ENCODE measurements at places on chromosomes 1 and 21.

DNA sequence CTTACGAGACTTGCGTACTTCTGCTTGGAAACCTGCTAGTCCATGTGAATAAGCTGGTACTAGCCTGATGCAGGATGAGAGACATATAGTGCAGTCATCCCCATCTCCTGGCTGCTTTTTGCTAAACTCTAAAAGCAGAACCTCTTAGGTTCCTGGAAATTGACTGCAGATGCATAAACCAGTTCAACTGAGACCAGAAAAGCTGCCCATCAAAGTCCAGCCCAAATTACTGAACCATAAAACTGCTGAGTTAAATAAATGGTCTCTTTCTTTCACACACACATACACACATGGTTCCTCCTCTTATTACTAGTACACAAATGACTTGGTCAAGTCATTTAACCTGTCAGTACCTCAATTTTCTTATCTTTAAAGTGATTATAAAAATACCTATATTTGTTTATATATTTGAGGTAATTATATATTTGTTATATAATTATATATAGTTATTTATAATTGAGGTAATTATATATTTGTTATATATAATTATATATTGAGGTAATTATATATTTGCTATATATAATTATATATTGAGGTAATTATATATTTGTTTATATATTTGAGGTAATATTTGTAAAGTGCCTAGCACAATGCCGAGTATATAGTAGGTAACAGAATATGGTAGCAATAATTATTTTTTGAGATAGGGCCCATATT, 25.2 kb upstream of the RABGAP1L start:
- no peak for DNase-seq

GRCh38 chr1:19169642-19170041, 40.4 kb downstream of the UBR4 start:
- no peak for DNase-seq

GRCh38 chr1:154983776-154984466, 777 bp downstream of the FLAD1 start:
- DNase-seq, result no peak

DNA sequence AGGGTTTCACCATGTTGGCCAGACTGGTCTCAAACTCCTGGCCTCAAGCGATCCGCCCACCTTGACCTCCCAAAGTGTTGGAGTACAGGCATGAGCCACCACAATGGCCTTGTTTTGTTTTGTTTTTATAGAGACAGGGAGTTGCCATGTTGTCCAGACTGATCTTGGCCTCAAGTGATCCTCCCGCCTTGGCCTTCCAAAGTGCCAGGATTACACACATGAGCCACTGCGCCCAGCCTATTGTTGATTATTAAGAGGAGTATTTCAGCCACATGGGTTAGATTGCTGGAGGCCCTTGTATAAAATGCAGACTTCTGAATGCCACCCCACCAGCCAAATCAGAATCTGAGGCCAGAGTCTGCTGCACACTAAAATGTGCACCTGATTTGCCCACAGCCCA, 57.2 kb upstream of the ANGPTL1 start:
- no peak for DNase-seq

DNA sequence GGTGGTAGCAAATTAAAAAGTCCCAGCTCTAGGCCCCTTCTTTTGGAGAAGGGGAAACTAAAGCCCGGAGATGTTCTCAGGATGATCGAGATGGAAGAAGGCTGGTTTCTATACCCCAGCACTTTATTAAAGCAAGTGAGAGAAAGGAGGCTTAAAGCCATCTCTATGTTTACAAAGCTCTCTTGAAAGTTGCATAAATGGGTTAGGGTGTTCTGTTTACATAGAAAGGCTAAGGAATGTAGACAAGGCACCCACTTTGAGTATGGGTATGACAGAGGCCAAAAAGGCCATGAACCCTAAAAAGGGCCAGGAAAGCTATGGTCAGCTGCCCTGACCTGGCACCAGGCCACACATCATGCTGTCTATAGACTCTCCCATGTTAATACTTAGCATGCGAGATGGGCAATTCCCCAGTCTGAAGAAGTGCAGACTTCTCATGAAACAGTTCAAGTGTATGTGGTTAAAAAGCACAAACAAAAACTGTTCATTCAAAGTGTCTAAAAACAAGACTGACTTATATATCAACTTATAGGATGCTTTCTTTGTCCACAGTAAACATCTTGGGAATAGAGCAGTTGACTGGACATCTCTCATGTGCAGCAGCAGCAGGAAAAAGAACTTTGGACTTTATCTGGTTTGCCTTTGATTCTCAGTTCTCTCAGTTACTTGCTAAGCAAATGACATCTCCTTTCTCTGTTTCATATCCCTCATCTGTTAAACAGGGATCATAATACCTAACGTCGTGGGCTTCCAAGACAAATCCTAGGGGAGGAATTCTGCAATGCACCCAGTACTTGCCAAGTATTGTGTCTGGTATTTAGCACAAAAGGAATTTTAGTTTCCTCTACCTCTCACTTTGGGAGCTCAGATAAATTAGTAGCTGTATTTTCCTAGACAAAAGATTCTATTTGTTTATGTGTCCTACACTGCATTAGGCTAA, 521.6 kb downstream of the PLPP3 start:
- no peak for DNase-seq

DNA sequence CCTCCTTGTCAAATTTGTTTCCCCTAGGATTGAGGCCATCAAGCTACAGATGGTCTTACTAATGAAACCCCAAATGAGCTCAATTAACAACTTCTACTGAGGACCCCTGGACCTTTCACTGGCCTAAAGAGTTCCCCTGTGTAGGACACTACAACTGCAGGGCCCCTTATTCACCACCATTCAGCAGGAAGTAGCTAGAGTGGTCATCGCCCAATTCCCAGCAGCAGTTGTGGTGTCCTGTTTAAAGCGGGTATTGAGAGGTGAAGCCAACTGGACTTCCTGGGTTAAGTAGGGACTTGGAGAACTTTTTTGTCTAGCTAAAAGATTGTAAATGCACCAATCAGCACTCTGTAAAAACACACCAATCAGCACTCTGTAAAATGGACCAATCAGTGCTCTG, 1466.9 kb downstream of the KCNT2 start:
- no peak for DNase-seq

DNA sequence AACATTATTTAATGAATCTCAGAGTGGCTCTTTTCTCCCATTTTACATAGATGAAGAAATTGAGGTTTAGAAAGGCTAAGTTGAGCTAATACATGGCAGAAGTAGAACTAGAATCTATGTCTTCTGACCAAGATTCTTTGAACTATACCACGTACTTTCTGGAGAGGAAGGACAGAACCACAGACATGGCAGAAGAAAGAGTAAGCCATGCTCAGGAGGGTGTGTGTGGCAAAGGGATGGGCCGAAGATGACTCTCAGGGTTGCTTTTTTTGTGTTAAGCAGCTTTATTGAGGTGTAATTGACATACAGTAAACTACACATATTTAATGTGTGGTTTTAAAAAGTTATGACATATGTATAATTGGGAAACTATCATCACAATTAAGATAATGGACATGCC, 69.5 kb downstream of the PEX14 start:
- DNase-seq, result no peak

- DNase-seq, result no peak
These were observed 11.6 kb downstream of the HHAT start for GRCh38 chr1:210340311-210340710.

DNA sequence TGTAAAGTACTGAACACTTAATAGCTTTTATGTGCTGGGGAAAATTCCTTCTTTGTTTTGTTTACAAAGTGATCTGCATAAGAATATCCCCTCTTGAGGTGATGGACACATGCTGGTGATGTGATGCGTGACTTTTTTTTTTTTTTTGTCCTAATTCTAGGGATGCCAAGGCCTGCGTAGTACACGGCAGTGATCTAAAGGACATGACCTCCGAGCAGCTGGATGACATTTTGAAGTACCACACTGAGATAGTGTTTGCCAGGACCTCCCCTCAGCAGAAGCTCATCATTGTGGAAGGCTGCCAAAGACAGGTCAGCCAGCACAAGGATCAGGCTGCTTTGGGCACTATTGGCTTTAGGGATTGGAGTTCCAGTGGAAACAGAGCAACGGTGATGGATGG, 24.7 kb downstream of the ATP1A1 start:
- no peak for DNase-seq

DNA sequence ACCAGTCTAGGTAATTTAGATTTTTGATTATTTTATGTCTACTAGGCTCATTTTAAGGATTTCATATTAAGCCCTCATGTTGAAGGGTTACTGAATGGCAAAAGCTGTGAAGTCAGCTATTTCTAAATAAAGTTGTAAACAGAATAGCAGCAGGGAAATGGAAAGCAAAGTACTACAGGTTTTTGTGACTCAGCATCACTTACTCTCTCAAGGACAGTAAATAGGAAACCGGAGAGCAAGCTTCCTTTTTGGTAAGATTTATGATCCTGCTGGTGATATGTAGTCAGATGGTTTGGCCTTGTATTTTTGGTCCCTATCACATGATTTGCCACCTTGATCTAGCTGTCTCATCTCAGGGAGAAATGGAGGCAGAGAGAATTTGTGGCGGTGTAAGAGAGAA, 226.0 kb downstream of the RPS6KC1 start:
- no peak for DNase-seq

DNA sequence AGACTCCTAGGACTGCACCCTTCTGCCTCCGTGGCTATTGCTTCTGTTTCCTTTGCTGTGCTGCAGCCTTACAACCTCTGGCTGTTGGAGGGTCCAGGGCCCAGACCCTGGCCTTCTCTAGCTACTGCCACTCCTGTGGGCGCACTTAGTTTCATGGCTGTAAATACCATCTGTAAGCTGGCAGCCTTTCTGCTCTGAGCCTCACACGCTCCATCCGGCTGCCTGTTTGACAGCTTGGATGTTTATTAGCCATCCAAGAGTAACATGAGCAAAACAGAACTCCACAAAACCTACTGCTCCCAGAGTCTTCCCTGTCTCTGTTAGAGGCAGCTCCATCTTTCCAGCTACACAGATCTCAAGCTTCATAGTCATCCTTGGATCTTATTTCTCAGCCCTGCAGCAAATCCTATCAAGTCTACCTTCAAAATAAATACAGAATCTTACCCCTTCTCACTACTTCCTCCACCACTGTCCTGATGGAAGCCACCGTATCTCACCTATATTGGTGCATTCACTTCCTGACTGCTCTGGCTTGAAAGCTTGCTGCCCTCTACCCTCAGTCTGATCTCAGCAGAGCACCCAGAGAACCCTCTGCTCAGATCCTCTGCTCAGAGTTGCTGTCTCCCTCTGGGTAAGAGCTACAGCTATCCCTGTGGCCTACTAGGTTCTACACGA, 19.1 kb downstream of the SLC25A33 start:
- DNase-seq, result no peak

DNA sequence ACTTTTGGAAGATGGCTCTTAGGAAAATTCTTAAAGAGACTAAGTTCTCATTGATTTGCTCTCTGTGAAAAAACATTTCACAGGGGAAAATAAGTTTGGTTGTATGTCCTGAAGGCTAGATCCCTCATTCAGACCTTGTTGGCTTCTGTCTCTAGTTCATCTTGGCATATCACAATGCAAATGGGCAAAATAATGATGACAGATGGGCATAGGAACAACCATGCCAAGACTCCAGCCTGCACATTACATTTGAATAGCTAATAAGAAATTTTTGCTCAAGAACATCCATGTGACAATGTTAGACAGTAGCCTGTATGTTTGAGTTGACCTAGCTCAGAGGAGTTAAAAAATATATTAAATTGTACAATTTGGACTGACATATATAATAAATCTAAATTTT, 292.9 kb downstream of the PLA2G4A start:
- DNase-seq, result no peak

DNA sequence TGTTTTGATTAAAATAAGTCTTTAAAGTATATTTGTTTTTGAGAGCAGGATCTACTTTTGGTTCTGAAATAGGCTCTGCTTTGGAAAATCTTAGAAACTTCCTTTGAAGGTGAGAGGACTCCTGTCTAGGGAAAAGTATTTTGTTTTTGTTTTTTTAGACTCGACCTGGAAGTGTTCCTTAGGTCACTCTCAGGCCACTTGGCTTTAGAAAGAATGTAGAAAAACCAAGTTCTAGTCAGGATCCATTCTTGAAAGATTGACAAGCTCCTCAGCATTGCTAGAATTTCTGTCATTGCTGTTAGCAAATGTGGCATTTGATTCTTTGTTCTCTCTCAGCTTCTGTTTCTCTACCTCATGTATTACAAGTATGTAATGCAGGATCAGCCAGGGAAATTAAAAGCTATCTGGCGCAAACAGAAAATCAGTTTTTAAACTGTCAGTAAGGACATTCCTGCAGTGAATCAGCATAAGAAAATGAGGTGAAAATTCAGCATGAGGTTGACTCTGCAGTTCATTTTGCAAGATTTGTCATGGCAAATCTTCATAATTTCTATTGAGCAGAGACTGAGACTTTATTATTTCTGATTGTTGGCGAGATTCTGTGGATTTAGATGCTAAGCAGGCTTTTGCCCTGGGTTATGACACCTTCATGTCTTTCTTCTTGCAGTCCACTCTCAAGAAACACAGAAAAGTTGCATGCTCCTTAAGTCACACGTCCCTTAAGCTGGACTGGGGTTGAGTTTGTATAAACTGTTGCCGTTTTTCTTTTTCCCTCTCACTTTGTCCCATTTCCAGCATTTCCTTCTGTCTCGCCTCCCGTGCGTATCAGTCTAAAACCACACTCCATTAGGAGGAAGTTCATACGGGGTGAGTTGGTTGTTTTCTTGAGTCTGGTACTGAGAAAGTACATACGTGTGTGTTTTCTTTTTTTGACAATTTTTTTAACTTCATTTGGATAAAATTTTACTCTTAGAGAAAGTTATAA, 12.6 kb downstream of the NTPCR start:
- no peak for DNase-seq

DNA sequence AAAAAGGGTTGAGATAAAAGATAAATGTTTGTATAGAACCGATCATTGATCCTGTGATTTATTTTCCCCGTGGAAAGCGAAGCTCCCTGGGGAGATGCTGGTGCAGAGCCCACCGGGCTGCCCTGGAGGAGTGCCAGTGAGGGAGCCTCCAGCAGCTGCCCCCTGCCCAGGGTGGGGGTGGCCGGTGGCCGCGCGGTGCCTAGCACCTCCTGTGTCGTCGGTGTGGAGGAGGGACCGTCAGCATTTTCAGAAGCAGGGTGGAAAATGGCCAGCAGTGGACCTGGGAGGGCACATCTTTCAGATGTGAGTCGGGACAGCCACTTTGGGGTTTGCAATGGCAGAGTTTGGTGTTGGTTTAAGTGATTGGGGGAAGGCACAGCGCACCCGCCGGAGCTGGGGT, 164.0 kb downstream of the PRDM16 start:
- no peak for DNase-seq

- no peak for DNase-seq
These were observed 172.3 kb downstream of the ADGRL4 start for GRCh38 chr1:78834201-78834741.

Measured in ureter (tissue), 1 donor.